ENCODE measurements at places on chromosomes 3 and 15.

DNA sequence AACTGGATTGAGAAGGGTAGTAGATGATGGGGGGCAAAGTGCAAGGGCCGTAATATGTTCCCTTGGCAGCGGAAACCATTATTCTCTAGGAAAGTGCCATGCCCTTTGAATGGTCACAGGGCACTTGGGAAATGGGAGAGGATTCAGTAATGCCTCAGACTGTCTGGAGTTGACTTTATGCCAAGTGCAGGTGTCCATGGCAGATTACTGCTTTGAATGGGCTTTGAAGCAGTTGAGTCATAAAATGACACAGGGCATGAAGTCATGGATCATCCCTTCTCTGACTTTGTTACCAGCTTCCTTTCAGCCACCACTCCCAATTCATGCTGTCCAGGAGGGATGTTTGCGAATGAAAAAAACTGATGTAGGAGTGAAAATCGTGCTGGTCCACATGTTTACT lies 20.1 kb downstream of the AADACL2 start:
- no peak for DNase-seq

DNA sequence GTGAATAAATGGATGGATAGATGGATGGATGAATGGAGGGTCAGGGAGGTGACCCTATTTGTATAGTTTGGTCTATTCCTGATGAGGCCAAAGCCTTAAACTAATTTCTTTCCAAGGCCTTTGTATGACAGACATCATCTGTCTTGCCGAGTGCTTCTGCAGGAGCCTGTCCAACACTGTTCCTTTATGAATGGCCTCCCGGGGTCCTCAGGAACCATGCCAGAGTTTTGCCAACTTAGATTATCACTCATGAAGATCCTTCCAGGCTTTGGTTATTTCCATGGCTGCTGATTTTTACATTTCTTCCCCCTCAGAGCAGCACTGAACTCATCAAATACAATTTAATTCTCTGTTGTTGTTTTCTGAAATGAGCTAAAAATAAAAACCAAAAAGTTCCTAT lies 133.0 kb upstream of the SOX2 start:
- no peak for DNase-seq

DNA sequence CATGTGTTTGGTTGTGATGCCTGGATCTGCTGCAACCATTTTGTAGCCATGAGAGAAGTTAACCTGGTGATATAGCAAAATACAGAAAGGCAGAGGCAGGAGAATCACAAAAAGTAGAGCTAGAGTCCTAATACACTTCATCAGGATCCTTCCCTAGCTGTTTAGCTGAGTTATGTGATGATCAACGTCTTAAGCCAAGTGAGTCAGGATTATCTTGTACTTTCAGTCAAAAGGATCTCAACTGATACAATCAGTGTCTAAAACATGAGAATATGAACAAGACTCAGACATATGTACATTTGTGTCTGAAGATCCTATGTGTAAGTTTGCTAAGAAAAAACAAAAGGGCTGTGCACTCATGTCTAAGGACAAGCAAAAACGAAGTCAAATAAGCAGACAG lies 236.9 kb downstream of the NTRK3 start:
- DNase-seq, result no peak

GRCh38 chr3:179026636-179027035 lies 45.0 kb downstream of the ZMAT3 start:
- DNase-seq, result no peak

- DNase-seq, result no peak
Observed at GRCh38 chr15:82393671-82394070, 35.9 kb upstream of the GOLGA6L9 start.

DNA sequence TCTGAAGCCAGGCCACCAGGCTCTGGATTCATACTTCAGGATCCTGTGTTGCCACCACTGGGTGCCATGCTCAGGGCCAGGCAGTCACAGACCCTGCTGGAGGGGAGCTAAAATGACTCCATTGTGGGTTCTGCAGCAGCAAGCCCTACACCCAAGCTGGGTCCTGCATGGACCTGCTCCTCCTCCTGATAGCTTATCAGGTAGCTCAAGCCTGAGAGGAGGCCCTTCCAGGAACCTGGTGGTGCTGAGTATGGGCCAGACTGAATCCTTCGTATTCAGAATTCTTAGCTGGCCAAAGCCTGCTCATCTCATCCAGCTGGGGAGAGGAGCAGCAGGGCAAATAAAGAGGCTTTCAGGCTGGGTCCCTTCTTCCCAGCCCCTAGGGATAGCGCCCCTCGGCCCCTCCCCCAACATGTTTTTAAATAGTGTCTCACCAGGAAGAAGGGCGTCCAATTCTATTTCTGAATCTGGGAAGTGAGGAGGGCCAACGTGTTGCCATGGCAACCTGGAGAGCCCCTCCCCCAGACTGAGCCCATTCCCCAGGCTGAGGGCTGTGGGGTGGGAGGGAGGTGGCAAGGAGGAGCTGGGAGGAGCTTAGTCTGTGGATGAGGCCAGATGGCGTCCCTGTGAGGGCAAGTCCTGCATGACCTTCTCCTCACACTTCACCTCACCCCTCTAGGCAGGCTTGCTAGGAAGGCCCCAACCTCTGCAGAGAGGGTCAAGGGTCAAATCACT lies 11.0 kb upstream of the CAMKV start:
- DNase-seq, result no peak

GRCh38 chr3:113264283-113265131 lies 53.1 kb downstream of the BOC start:
- no peak for DNase-seq

DNA sequence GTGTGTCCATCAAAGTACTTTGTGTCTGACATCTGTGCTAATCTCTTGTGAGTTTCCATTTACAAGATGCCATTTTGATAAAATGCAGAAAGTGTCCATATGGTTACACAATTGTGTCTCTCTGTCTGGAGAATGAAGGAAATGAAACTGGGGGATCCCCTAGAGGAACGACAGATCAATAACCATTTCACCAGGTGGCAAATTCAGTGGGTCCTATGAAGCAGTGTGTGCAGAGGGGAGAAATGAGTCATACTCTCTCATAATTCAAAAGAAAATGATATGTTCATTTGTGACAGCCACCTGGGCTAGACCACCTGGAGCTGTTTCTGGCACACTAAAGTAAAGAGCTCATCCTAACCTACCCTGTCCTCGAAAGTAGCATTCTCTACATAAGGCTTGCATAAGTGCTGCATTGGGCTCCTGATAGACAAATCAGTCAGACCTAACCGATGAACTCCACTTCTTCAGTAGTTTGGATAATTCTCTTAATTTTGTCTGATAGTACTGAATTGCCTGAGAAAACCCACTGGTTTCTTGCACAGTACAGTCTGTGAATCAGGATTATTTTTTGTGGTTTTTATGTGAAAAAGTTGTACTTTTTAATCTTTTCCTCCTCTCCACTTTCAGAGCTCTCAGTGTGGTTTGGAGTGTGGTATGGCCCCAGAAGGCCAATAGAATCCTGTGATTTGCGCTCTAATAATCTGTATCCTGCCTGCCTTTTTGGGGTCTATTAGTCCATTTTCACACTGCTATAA lies 10.3 kb upstream of the CD47 start:
- DNase-seq, result no peak
